Thoracic aorta (tissue), 2 donors: ENCODE measurements at places on chromosomes 11 and 22. TPM values are rescaled to one million over a fixed set of nuclear protein-coding genes. Genes with fewer than 3 reads are reported as not detected.

DNA sequence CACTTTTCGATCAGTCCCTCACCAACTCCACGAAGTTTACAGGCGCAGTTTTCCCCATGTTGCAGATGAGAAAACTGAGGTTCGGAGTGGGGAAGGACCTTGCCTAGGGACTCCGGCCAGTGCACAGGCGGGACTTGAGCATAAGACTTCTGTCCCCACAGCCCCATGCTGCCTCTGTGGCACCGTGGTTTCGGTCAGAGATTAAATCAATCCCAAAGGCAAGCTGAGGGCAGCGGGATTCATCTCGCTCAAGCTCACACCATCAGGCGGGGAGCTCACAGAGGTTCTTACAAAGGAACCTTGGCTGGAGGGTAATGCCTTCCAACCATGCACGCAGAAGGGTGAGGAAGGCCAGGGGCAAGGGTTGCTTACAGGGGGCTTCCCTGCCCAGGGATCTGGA lies 115.5 kb downstream of the PHF21B start:
- DNase-seq = no peak

GRCh38 chr22:24706054-24706453 lies 68.5 kb downstream of the PIWIL3 start:
- DNase-seq = no peak

GRCh38 chr11:399731-400211 lies 5.8 kb downstream of the PKP3 start:
- DNase-seq = no peak

- DNase-seq = no peak
Measured at GRCh38 chr22:50342651-50343540, at the start of gene PPP6R2. Gene PPP6R2 (plus strand): TSS chr22:50343327. CDS start chr22:50393909, 50,582 bp downstream.

GRCh38 chr11:116646191-116646590 lies 126.6 kb downstream of the BUD13 start:
- DNase-seq = no peak

DNA sequence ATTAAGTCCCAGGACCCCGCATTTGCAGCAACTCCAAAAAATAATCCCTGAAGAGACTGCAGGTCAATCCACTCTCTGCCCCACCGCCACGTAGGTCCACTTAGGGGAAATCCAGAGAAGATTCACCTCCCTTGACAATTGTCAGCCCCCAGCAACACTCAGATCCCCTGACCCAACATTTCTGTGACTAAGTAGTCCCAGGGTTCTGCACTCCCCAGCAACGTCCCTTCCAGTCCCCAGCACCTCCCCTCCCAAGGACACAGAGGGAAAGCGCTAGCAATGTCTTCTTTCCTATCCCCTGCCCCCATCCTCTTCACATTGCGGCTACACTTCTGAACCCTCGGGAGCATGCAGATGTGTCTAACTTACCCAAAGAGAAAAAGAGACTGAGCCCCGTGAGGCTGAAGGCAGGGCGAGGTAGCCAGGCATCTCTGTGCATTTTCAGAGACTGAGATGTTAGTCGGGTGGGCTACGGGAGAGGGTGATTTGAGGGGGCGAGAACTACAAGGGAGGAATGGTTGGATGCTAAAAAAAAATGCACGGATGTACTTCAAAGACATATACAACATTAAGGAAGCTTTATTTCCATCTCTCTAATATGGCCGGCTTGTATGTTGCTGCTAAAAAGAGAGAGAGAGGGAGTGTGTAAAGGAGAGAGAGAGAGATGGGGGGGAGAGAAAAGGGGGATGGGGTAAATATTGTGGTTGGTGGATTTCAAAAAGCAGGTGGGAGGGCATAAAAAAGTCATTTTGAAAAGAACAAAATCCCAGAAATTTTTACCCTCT lies at the start of gene SCN2B:
TSS of gene SCN2B (minus strand) at position 647 of the 785 bp plus-strand sequence. CDS start at position 439, 208 bp downstream.
- no peak for DNase-seq

GRCh38 chr11:19738124-19738523 lies 25.5 kb downstream of the NAV2 start:
- DNase-seq = no peak

GRCh38 chr22:42152661-42153270 lies 22.2 kb upstream of the CYP2D6 start:
- no peak for DNase-seq

ESRRA gene
- 33.4 TPM for total RNA-seq

CDCA5 gene
- 0.54 TPM for total RNA-seq

MUC2 gene
- total RNA-seq = not detected

OR2D2 gene
- not detected for total RNA-seq

KRTAP5-1 gene
- total RNA-seq = not detected

SYNGR1 gene
- 12.9 TPM for total RNA-seq

NUCB2 gene
- 48.9 TPM for total RNA-seq
